Esophagus squamous epithelium (tissue), 5 donors: ENCODE measurements at places on chromosomes 5 and 9.

DNA sequence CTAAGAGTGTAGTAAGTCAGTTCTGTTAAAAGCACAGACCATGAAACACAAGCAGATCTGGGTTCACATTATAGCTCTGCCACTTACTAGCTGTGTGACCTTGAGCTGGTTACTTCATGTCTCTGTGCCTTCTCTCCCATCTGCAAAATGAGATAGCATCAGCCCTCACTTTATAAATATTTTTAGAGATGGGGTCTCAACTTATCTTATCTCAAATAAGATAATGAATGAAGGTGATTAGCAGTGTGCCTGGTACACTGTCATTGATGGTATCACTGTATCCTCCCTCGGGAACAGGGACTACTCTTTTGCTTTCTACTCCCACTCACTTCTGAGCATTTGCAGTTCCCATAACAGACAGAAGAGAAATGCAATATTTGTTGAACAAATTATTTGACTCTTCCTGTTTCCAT, 52.4 kb downstream of the GALNT10 start:
- no peak for DNase-seq

GRCh38 chr9:122001491-122002201, 91.5 kb downstream of the TTLL11 start:
- DNase-seq: no peak

DNA sequence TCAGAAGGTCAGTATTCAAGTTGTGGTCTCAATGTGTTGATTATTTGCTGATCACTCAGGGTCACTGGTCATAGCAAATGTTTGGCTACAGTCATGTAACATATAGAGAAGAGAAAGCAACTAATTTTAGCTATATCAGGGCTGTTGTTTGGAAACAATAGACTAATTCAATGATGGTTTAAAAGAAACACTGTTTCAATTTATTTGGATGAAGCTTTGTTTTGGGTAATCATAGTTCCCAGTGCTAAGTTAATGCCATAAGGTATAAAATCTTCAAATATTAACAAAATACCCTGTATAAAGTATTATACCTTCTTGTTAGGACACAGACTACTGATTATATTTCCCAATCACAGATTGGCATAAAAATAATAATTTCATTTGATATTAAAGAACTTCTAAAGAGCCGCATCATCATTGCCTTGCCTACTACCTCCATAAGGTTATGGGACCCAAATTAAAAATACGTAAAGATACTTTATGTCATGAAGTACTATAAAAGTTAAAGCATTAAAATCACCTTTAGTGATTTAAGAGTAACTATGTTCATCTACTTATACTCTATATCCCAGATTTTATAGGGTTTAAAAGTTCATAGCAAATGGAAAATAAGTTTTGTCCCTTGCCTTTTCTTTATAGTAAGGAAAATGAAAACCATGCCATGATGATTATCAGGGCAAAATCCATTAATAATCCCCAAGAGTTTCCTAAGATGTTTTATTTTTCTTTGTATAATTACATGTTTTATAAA, 6.0 kb downstream of the NR3C1 start:
- no peak for DNase-seq

DNA sequence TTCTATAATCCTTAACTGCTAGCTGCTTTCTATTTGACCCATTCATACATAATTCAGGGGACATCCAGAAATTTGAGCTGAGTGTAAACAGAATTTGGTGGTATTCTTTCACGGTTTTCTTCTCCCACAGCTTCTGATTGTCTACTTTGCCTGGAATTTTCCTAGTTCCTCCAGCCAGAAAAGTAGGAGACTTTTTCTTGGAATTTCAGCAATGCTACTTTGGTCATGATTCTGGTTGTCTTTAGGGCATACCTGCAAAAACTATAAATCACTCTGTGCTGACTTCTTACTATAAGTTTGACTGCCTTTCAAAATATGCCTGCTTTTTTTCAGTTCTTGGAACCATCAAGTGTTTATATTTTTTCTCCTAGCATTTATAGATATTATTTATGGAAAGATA, 260.2 kb downstream of the TMEM38B start:
- DNase-seq: no peak

GRCh38 chr9:16721972-16722371, 148.5 kb downstream of the BNC2 start:
- no peak for DNase-seq

- DNase-seq: no peak
Observed at GRCh38 chr5:167657016-167657415, 634.4 kb upstream of the WWC1 start.

- no peak for DNase-seq
Observed at GRCh38 chr9:134892221-134892620, 11.6 kb downstream of the FCN2 start.

DNA sequence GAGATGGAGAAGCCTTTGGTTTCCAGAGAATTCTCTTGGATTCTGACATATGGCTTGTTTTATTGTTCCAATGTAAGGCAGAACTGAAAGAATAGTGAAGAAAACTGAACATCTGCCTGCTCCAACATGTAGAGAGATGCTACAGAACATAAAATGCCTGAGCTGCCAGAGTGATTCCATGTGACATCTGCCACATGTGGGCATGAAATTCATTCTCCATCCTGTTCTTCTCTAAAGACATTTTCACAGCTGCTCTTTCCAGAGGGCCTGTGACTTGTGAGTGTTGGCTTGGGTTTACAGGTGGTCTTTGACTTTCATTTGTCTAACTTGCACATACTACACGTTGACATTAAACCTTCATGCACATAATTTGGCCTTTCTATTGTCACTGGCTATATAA, 33.7 kb upstream of the TXN start:
- DNase-seq: no peak

- no peak for DNase-seq
Observed at GRCh38 chr9:136310273-136311030, 6.6 kb upstream of the CCDC187 start.

- no peak for DNase-seq
Observed at GRCh38 chr5:155189981-155190380, 176.4 kb downstream of the KIF4B start.

DNA sequence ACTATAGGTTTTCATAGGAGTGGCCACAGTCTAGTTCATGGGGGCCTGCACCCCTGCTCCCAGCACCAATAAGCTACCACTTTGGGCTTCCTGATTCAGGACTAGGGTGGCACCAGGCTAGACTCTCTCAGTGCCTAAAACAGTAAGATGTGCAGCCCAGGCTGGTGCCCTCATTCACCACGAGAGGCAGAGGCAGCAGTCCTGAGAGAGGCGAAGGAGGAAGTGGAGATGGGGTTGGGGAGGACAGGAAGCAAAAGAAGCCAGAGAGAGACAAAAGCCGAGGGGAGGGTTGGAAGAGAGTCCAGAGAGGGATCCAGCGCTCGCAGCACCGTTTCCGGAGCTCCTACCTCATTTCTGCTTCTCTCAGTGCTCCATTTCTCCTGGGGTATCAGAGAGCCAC, 180.9 kb downstream of the MED10 start:
- no peak for DNase-seq

- no peak for DNase-seq
Observed at GRCh38 chr9:130421802-130422276, 22.9 kb upstream of the ASS1 start.

DNA sequence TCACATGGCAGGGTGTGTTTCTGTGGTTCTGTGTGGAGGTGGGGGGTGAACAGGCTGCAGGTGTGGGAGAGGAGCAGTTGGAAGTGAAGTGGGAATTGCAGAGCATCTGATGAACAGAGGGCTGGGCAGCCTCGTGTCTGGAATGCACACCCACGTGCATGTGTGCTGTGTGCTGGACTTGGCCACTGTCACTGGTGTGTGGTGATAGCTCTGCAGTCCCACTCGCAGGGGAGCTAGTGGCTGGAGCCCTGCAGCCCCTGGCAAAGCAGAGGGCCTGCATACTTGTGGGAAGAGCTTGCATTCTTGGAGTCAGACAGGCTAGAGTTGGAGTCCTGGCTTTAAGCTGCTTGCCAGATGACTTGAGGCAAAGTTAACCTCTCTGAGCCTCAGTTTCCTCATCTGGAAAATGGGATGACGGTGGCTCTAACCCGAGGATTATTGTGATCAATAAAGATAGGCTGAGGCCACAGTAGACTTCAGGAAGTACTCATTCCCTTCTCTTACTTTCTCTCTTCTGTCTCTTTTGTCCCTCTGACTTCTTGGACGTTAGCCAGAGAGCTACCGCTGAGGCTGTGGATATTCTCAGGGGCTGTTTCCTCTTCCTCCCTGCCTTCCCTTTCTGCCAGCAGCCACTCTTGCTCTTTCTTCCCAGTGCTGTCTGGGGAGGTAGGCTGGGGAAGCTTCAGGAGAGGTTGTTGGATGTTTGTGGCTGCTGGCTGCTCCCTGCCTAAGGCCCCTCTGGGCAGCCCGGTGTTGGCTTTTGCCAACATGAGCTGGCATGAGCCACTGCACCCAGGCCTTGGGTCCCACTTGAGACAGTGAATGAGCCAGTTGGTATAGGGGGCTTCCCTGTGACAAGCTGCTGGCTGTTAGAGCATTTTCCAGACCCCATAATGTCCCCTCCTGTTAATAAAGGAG, 18.3 kb downstream of the PSAT1 start:
- no peak for DNase-seq
